Heart left ventricle (tissue), 16 donors: ENCODE measurements at places on chromosomes 1 and 21. TPM values are rescaled to one million over a fixed set of nuclear protein-coding genes. Genes with fewer than 3 reads are reported as not detected.
A peak's percentile ranks its signal among the peaks of the same experiment; 100 is the strongest.

DNA sequence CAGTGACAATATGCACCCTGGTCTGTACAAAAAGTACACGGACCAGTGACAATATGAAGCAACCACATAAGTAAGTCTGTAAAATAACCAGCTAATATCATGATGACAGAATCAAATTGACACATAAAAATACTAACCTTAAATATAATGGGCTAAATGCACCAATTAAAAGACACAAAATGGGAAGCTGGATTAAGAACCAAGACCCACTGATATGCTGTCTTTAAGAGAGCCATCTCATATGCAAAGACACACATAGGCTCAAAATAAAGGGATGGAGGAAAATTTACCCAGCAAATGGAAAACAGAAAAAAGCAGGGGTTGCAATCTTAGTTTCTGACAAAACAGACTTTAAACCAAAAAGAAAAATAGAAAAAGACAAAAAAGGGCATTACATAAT, 70.4 kb upstream of the VCAM1 start:
- no peak for DNase-seq

DNA sequence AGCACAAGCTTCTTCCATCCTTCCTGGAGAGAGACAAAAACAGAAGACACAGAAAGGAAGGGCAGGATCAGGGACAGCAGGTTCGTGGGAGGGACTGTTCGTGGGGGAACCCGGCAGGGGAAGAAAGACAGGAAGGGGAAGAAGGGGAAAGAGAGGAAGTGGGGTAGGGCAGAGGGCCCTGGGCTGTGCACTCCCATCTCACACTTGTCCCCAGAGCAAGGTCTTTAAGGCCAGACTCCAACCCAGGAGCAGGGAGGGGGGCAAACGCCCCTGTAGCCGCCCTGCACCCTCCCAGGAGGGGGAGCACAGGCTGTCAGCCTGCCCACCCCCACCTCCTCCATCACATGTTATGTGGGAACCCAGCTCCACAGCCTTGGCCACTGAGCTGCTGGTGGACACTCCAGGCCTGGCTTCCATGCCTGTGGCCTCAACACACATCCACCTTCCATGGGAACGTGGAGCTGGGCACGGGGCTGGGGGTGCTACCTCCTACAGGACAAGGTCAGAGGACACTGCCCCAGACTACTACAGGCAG, 9.3 kb downstream of the SLC19A1 start:
- peak; percentile 31 for DNase-seq

DNA sequence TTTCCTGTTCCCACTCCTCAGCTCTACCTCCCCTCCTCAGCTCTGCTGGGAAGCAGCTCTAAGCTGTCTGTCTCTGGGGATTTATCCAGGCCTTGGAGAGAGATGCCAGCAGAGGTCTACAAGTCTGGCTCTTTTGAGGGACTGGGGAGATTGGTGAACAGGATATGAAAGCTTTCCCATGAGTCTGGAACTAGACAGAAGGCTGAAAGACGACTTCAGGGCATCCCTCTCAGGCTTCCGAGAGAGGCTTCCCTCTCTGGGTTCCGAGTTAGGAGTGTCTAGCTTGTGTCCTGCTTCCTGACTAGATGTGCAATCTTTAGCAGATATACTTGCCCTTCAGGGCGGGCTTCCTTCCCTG, 733 bp downstream of the TMEM35B start:
- DNase-seq, result no peak

PRELP gene
- polyA plus RNA-seq, result 7.8 TPM

GRCh38 chr1:20319456-20320220, 29.0 kb downstream of the VWA5B1 start:
- no peak for DNase-seq

DNA sequence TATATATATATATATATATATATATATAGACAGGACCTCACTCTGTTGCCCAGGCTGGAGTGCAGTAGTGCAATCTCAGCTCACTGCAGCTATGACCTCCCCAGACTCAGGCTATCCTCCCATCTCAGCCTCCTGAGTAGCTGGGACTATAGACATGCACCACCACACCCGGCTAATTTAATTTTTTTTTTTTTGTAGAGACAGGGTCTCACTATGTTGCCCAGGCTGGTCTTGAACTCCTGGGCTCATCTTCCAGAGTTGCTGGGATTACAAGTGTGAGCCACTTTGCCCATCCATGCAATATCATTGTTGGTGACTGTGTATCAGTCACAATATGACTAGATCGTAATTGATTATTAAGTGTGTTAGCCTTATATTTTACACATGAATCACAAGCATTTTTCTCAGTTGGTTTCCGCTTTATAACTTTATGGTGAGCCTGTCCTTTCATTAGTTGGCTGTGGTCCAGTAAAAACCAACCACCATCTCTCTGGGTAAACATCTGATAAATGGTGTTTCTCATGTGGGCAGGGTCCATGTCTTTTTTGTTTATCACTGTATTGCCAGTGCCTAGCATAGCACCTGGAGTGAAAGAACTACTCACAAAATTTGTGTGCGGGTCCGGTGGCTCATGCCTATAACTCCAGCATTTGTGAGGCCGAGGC, 63.6 kb downstream of the MYOM3 start:
- no peak for DNase-seq

ACTA1 gene
- polyA plus RNA-seq, result 3,190 TPM

- DNase-seq, result no peak
Measured at GRCh38 chr1:182147136-182147820, 85.8 kb upstream of the ZNF648 start.

AVPR1B gene
- polyA plus RNA-seq, result not detected

DNA sequence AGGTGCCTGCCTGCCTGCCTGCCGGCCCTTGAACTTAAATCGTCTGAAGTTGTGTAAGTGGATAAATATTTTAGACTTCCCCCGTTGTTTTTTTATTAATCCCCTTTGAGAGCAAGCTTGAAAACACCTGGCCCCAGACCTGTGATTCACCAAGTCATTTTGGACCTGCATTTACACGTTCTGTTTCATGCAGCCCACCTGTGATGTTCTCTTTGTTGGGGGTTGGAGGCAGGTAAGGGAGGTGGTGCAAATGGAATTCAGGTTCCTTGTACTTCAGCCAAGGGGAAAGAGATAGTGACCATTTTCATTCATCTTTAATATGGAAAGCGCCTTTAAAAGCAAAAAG, 1.2 kb downstream of the SLC37A1 start:
- no peak for DNase-seq

GRCh38 chr1:39683591-39684312, 7.5 kb downstream of the HPCAL4 start:
- no peak for DNase-seq

CELA2A gene
- not detected for polyA plus RNA-seq

FALEC gene
- 0.46 TPM for polyA plus RNA-seq

GRCh38 chr21:16713331-16714117, 799.3 kb upstream of the CXADR start:
- no peak for DNase-seq

GRCh38 chr1:17001760-17002523, 9.8 kb downstream of the ATP13A2 start:
- DNase-seq, result no peak
